SJCRH30 (cell line): ENCODE measurements at places on chromosomes 3 and 15.

GRCh38 chr15:100726070-100726420 is 123.7 kb downstream of the ASB7 start:
- DNase-seq: no peak

- no peak for DNase-seq
Measured at GRCh38 chr3:28013864-28014473, 227.4 kb upstream of the CMC1 start.

- DNase-seq: no peak
Measured at GRCh38 chr3:106518516-106518915, 649.7 kb upstream of the CBLB start.

- DNase-seq: no peak
Measured at GRCh38 chr15:69015591-69015990, 1.1 kb downstream of the NOX5 start.

DNA sequence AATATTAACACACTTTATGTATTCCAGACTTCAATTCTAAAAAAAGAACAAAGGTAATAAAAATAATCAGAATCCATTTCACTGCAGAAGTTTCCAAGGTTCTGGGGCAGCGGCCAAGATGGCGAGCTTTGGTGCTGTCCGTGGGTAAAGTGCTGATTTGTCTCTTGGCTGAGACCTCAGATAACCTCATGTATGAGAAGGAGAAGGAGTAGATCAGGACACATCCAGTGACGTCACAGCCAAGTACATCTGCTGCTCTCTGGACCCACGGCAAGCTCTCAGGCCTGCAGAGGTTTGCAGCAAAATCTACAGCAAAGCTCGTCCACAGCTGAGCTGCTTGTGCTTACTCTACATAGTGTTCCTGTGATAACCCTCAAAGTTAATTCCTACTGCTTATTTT is 165.7 kb downstream of the MAGI1 start:
- DNase-seq: no peak

- no peak for DNase-seq
Measured at GRCh38 chr3:109918740-109919139, 581.4 kb upstream of the DPPA4 start.

DNA sequence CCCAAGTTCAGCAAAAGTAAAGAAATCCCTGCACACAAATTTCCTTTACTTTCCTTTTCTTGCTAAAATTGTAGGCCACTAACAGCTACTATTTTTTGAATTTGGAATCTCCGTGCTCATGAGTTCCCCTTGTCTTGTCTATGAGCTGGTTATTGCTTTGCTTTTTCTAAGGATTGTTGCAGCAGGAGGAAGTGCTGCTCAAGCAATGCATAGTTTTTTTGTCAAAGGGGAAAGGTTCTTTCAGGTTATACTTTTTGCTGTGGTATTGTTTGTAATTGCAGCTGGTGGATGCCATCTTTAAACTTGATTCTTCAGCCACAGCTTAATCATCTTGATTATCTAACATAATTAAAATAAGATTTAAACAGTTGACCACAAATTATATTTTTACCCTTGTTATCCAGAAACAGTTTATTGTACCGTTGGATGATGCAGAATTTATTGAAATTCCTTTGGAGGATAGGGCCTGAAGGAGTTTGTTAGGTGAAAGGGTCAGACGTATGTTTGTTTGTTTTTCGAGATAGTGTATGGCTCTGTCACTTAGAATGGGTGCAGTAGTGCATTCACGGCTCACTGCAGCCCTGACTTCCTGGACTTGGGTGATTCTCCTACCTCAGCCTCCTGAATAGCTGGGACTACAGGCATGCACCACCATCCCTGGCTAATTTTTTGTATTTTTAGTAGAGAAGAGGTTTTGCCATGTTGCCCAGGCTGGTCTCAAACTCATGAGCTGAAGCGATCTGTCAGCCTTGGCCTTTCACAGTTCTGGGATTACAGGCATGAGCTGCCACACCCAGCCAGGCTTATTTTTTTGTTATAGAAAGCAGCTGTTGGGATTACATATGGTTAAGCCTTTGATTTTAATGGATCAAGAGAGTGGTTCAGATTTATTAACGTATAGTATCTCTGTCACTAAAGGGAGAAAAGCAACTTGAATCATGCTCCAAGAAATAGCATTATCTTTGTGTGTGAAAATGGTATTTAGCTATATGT is 11.7 kb downstream of the MGA start:
- DNase-seq: peak; percentile 41

- DNase-seq: no peak
Measured at GRCh38 chr3:136788154-136788553, 30.8 kb upstream of the SLC35G2 start.

DNA sequence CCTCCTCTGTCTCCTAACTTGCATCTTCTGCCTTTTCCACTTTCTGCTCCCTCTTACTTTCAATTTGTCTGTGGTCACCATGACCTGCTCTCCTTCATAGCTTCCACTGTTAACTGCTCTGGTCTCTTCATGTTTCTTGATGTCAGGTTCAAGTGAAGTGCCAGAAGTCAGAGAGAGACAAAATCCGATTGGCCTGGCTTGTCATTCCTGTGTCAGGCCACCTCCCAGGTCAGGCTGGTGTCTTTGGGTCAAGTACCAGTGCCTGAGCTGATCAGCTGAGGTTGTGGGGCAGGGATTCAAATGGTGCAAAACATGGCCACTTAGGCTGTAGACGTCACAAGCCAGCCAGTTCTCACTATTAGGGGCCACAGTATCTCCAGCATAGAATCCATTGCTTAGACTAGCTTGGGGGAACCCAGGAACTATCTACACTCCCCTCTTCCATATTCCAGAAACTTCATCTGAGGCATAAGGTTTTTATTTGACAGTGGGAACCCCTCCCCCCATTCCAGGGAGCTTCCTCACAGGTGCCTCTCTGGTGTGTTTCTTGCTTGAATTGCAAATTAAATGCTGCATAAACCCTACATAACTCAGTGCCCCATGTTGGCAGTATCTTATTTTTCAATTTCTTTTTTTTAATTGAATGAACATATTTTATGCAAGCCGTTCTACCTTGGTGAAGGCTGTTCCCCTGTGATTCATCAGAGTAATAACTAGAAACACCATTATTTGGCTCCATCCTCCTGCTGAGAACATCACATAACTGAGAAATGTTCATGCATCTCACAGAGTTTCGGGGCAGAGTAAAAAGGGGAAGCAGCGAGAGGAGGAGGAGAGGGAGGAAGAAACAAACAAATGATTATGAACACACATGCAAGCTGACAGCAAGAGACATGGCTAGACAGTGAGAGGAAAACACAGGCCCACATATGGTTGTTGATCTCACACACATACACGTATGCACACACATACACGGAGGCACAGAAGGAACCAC is 175.8 kb downstream of the TLE3 start:
- DNase-seq: no peak

- DNase-seq: peak; percentile 67
Measured at GRCh38 chr3:132343018-132343612, 25.9 kb downstream of the ACP3 start.

DNA sequence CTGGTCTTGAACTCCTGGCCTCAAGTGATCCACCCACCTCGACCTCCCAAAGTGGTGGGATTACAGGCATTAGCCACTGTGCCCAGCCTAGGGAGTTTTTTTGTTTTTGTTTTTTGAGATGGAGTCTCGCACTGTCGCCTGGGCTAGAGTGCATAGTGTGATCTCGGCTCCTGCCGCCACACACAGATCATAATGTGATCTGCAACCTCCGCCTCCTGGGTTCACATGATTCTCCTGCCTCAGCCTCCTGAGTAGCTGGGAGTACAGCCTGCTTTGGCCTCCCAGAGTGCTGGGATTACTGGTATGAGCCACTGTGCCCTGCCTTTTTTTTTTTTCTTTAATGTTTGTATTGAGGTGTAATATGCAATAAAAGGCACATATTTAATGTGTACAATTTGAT is 78.2 kb downstream of the SMAD3 start:
- no peak for DNase-seq

GRCh38 chr3:193905541-193906396 is 230.2 kb upstream of the HES1 start:
- DNase-seq: peak; percentile 90

- no peak for DNase-seq
Measured at GRCh38 chr3:65444447-65444815, 594.3 kb downstream of the MAGI1 start.

GRCh38 chr3:109188741-109189140 is 52.2 kb downstream of the C3orf85 start:
- no peak for DNase-seq

GRCh38 chr3:114417675-114418074 is 123.8 kb downstream of the TIGIT start:
- DNase-seq: no peak

- peak; percentile 42 for DNase-seq
Measured at GRCh38 chr15:27059610-27060202, 88.7 kb downstream of the GABRG3 start.

DNA sequence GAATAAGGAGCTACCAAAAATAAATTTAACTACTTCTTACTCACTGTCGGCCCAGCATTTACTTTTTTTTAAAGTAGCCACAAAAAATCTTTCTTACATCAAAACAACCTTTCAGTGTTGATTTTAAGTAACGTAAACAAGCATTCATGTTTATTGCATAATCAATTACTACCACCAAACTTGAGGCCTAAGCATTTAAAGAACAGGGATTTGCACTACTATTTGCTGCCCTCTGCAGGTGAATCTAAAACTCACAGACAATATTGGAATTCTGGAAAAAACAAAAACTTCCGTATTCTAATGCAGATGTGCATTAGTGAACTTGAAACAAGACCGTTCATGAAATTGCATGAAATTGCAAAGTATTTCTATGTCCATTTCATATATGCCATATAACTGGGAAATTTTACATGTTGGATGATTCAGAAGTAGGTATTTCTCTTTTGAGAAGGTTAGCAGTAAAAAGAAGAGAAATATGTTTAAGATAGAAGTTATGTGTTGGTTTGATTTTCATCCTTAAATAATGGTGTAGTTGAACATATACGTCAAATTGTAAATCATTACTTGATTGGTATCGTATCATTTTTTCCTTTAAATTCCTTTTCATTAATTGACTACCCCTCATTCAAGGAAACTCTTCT is 55.6 kb downstream of the CGGBP1 start:
- no peak for DNase-seq

- DNase-seq: peak; percentile 84
Measured at GRCh38 chr15:66698318-66698961, 3.6 kb upstream of the SMAD6 start.

DNA sequence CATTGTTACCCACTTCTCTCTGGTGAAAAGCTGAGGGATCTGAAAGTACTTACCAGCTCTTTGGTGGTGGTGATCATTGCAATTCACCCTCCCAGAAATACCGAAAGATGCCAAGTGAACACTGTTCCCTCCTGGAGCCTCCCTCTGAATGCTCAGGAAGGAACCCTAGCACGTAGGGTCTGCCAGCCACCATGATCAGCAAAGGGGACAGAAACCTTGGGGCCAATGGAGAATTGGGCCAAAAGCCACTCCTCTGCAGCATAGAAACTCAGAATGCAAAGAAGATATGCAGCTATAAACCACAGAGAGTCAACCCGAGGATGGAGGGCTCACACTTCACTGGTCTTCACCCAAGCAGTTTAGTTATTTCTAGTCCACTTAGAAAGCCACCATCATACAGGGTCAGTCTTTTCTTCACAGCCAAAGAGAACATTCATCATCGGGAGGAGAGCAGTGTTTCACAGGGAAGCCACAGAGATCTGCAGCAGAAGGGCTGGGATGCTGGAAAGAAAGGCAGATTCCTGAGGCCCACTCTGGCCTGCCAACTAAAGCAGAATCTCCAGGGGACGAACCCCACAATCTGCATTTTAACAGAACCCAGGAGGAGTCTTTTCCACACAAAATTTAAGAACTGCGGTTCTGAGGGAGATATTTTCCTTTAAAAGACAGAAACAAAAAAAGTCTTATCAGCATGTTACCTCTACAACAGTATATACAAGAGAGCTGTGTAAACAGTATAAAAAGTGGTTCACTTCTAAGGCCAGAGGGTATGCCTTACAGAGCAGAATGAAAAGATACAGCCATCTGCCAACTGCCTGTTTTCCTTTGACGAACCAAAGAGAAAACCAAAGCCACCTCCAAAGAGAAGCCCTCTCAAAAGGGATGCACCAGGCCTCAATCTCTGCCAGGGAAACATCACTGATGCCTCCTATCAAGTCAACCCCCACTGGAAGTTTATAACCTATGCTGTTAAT is 11.3 kb downstream of the TBC1D2B start:
- DNase-seq: no peak

DNA sequence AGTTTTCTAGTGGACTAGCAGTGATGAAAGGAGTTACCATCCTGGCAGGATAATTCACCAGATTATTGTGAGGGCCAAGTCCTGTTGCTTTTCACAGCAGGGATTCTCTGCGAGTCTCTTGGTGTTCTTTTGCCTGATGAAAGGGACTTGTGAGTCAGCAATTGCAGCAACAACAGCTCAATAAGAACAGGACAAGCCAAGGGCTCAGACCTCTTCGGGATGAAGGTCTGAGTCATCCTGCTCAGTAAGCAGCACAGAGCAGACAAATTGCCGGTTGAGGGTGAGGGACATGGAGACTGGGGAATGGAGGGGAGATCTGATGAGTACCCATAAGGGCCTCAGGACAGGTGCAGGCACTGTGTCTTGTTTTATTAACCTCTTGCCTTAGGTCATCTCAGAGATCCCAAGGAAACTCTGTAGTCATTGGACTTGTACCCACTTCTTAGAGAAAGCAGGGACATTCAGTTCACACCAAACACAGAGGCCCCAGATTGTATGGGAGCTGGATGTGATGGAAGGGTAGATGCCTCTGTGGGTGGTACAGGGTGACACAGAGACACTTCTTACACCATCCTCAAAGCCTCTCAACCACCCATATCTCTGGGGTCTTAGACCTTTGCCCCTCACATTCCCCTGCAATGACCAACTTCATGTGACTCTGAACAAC is 173.8 kb upstream of the TLE3 start:
- peak; percentile 18 for DNase-seq

GRCh38 chr15:44207643-44208042 is 12.6 kb upstream of the FRMD5 start:
- DNase-seq: peak; percentile 20

GRCh38 chr15:70920981-70921696 is 28.5 kb downstream of the LRRC49 start:
- no peak for DNase-seq

DNA sequence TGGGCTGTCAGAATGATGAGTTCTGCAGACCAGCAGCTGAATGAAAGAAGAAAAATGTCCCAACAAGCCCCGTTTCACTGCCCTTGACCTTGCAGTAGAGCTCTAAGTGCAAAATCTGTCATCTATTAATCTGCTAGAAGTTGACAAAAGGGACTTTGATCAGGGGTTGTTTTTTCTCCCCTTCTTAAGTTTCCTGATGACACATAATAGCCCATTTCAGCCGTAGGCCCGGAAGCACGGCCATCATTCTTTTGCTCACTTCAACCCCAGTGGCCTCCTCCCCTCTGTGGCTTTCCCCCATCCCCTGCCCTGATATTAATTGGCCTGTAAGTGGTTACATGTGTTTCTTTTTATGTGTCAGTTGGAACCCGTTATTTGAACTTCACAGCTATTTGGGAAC is 298.9 kb downstream of the RPLP1 start:
- DNase-seq: peak; percentile 29

DNA sequence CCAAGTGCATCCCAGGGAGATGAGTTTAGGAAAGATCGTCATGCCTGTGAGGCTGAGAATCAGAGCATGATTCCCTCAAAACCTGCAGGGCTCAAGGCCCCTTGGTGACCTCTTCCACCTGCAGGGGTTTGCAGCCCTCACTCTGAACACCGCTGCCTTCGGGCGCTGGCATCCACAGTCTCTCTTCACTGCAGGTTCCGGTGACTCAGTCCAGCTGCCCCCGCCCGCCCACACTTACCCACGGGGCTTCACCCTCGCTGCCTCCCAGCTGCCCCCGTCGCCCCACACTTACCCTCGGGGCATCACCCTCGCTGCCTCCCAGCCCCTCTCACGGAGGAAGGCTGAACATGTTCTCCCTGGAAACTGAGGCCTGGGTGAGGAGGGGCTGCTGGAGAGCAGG is 277.1 kb downstream of the XXYLT1 start:
- DNase-seq: no peak
